ENCODE measurements at places on chromosomes 1 and 21. TPM values are rescaled to one million over a fixed set of nuclear protein-coding genes. Genes with fewer than 3 reads are reported as not detected.

The PTGFRN gene
- 38.0 TPM for total RNA-seq

The UTS2 gene
- total RNA-seq, result not detected

The PIK3C2B gene
- total RNA-seq, result 21.8 TPM

The GBP3 gene
- 12.0 TPM for total RNA-seq

The CYP2J2 gene
- 0.54 TPM for total RNA-seq

The SERPINC1 gene
- total RNA-seq, result not detected

The OR2T2 gene
- total RNA-seq, result not detected

The GPR157 gene
- total RNA-seq, result 2.8 TPM

- no peak for DNase-seq
Observed at GRCh38 chr1:240100371-240100934, 8.8 kb downstream of the FMN2 start.

- no peak for DNase-seq
Observed at GRCh38 chr1:198040880-198041279, 115.9 kb upstream of the NEK7 start.

DNA sequence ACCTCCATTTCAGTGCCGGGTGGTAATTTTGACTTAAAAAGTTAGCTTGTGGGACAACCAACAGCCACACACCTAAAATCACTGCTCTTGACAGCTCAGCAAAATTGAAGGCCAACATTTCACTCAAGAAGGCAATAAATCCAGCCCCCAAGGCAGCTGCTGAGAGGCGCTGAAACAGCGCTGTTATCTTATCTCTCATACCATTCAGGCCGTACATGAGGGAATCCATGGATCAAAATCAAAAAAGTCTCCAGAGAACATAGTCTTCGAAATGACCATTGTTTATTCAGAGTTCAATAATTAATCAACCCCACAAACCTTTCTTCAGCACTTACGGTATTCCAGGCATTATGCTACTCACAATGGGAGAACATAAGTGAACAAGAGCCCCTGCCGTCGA is 38.5 kb downstream of the ZBTB18 start:
- DNase-seq, result no peak

- no peak for DNase-seq
Observed at GRCh38 chr1:110033421-110033820, 1.0 kb upstream of the STRIP1 start.

DNA sequence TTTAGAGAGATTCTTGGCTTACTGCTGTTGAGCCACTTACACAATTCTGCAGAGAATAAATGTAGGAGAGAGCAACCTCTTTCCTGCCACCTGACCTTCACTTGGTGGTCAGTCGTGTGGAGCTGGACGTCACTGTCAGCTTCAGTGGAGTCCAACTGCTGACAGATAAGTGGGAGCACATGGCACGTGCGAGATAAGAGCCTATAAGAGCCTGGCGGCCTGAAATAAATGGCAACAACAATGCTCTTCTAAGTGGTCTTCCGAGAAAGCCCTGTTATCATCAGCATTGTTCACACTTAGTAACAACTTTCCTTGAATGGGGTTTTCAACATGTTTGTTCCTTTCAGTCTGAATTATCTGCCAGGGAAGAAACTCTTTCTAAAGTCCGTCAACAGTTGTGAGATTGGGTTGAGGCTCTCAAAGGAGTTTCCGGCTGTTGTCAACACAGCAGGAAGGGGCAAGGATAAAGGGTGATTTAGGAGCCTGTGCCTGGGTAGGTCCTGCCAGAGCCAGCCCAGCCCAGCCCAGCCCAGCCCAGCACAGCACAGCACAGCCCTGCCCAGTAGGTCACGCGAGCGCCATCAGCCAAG is 57.2 kb upstream of the RUNX1 start:
- no peak for DNase-seq

DNA sequence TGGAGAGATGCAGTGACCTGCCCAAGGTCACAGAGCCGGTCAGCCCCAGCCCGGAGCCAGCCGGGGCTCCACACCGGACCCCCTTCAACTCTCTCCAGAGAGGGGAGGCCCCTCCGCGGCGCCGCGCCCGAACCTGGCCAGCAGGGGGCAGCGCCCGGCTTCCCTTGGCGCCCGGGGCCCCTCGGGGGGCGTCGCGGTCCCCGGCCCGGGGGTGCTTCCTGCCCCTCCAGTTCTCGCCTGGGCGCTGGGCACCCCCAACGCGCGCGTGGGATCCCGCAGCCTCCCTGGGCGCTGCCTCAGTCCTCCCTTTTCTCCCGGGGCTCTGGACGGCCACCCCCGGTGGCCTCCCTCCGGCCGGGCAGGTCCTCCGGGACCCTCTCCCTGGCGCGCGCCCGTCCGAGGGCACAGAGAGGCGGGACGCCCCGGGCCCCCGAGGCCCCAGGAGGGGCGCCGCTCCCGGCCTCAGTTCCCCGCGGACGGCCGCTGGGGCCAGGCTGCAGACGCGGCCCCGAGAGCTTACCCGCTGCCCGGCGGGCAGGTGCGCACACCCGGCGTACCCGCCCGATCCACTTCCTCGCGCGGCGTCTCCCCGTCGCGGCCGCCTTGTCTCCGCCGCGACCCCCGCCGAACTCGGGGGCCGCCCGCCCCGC is 406 bp downstream of the HTR1D start:
- no peak for DNase-seq

GRCh38 chr1:208525417-208525816 is 281.2 kb upstream of the PLXNA2 start:
- DNase-seq, result no peak

- no peak for DNase-seq
Observed at GRCh38 chr1:83520797-83521196, 478.1 kb downstream of the TTLL7 start.

GRCh38 chr1:221760911-221761310 is 19.0 kb upstream of the DUSP10 start:
- no peak for DNase-seq

- DNase-seq, result no peak
Observed at GRCh38 chr1:244653439-244654107, 647 bp downstream of the DESI2 start.

DNA sequence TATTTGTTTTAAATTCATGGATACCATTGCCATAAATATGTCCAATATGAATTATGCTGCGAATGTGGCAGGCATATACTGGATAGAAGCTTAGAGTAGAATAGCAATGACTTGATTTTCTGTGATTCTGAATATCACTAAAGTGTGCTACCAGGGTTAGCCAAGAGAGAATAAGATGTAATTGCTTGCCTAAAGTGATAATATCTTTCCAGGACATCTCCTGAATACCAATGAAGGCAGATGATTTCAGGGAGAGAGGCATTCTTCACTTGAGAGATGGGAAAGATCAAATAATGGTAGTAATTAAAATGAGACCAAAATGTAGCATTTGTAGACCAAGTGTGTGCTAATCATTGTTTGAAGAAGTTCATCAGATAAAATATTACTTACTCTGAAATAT is 53.4 kb upstream of the KIAA1614 start:
- DNase-seq, result no peak

GRCh38 chr1:237779356-237779755 is 111.4 kb downstream of the ZP4 start:
- DNase-seq, result no peak

DNA sequence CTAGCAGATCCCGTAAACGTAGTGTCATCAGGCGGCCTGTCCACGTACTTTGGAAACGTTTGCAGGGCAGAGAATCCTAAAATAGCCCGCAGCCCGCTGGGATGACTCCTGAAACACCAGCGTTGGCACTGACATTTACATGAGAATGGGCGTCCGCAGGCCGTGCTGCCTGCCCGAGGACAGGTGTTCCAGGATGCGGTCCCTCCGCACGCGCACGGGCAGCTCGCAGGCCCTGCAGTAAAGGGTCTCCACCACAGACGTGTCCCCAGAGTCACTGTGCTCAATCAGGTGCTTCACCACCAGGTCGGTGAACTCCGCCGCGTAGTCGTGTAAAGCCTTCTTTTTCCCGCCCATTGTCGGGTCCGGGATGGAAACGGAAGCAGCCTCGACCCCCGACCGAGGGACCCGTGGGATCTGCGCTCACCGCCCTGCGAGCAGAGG is 5.8 kb upstream of the CCDC27 start:
- no peak for DNase-seq

DNA sequence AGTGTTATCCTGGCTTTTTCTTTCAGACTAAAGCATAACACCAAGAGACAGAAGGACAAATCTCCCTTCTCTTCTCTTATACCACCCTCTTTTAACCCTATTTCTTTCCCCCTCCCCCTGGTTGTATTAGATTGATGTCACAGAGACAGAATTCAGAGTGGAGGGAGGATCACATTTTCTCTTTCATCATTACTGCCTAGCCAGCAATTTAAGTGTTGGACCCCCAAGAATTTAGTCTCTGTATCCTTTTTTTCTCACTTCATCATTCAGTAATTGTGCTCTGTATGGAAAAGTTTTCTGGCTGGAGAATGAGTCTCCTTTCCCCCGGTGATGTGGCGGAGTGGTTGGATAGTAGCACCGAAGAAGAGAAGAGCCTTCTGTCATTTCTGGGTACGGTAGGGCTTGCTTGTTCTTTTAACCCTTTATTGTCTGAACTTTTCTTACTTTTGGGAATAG is 124.8 kb downstream of the CLEC20A start:
- DNase-seq, result no peak

GRCh38 chr1:228990906-228991569 is 255.8 kb downstream of the RHOU start:
- DNase-seq, result no peak

GRCh38 chr1:15231714-15232201 is 15.3 kb upstream of the FHAD1 start:
- peak; percentile 15 for DNase-seq

DNA sequence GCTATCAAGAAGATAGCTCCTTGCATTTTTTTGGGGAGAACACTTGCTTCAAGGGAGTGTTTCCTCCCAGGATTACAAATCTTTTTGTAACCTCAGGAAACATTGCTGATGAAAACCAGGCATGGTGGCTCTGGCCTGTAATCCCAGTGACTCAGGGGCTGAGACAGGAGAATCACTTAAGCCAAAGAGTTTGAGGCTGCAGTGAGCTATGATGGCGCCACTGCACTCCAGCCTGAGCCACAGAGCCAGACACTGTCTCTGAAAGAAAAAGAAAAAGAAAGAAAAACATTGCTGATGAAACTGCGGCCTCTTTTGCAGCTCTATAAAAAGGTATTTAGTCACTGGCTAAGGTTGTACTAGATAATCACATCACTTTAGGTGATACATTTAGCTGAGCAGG is 7.3 kb downstream of the RNU1-2 start:
- DNase-seq, result no peak

DNA sequence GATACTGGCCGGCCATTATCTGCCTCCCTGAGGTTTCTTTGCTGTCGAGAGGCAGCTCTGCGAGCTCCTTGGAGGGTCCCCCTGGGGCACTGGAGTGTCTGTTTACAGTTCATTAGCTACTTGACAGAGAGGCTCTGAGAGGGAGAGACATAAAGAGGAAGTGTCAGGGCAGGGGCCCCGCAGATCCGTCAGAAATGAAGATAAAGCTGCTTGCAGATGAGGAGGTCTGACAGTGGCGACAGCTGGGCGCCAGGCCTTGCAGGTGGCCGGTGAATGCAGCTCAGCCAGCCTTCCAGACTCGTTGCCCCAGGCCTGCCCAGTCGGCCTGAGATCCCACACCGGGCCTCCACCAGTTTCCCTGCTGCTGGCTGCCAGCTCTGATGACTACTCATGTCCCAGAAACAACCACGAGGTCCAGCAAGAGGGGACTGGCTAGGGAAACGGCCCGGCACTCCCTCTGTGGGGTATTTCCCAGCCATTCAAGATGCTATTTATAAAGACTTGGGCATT is 84.7 kb downstream of the DISP3 start:
- DNase-seq, result no peak

GRCh38 chr1:21192871-21193270 is 16.2 kb upstream of the EIF4G3 start:
- no peak for DNase-seq

GRCh38 chr1:93680076-93680419 is 1.6 kb downstream of the BCAR3 start:
- no peak for DNase-seq

- DNase-seq, result no peak
Observed at GRCh38 chr1:28871631-28872401, 42.6 kb upstream of the EPB41 start.

DNA sequence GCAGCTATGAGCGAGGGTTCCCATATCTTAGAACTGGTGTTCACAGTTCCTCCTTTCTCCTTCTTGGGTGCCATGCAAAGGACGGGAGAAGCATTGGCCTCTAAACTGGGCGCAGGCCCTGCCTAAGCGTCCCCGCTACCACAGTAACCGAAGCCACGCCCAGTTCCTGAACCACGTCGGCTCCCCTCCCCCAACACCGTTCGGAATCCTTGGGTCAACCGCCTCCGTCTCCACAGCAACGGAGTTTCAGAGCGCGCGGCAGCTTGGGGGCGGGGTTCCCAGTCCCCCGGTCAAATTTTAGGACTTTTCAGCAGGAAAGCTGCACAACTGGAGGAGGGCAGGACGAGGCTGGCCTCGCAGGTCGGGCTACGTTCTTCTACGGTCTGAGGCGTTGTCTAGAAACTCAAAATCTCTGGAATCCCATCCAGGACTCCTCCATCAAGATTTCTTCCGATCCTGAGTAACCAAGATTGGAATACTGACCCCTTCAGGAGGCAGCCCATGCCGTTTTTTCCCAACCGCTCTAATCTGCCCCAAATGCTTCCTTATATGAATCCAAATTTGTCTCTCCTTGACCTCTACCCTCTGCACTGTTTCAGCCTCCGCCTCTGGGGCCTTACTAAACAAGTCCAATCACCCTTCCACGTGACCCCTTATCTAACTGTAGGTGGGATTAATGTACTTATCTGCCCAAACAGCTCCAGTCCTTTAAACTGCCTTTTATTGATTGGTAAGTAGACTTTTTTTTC is at the start of gene SPAG17:
SPAG17 (minus strand) TSS at position 145 of the 749 bp plus-strand sequence; CDS start at position 74, 71 bp downstream.
- DNase-seq, result no peak

DNA sequence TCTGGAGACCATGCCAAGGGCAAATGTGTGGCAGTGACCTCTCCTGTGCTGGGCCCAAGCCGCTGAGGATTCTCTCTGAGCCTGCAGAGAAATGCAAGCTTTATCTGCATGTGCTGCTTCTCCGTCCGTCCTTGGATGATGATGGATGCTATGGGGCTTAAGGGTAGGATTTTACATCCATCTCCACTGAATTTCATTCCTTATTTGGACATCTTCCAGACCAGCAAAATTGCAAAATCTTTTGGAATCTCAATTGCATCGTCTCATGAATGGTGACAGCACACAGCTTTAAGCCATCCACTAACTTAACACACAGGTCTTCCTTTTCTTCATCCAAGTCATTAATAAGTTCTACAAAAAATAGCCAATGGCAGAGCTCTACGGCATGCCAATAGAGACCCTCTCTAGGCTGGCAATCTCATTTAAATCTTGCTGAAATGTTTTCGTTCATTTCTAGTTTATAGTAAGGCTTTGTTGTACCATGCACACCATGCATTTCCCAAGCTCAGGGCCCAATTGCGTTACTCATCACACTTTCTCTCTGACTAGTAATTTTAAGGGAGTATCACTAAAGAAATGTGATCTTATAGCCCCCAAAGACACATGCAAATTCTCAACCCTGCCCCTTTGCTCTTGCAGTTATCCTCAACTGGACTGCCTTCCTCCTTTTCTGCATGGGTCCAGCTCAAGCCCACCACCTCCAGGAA is 11.1 kb downstream of the BATF3 start:
- no peak for DNase-seq
